Sigmoid colon (tissue), 7 donors: ENCODE measurements at places on chromosomes 5 and 9.

GRCh38 chr5:54807421-54807820, 178.0 kb downstream of the ESM1 start:
- DNase-seq, result no peak

DNA sequence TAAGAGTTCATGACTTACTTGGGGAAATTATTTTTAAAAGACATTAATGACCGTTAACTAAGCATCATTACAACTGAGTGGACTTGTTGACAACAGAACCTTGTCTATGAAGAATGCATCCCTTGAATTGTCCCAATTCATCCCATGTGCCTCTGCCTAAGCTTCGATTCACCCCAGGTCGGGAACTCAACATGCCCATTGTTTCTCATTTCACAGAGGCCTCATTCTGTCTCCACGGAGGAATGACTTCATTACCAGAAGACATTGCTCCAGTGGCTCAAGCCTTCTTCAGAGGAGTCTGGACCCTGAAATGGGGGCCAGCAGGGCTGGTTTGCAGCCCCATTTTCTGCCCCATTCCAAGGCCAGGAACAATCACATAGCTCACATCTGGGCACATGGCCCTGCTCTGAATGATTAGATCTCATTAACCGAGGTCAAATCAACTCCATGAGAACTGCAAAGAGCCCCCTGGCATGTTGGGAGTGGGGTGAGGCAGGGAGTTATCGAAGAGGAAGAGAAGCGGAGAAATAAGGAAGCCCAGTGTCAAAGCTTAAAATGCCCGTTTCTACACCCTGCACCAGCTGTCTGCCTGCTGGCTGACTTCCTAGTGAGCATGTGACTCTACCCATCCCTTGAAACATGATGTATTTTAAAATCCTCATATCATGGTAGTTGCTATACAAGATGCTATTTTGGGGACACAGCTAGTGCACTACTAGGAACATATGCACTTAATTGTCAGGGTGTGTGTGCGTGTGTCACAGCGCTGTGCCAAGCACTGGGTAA, 137.3 kb downstream of the LHFPL2 start:
- DNase-seq, result peak; percentile 75

GRCh38 chr5:133475986-133476385, 136.4 kb downstream of the FSTL4 start:
- DNase-seq, result no peak

GRCh38 chr9:112795921-112796320, 45.4 kb downstream of the SNX30 start:
- no peak for DNase-seq

- no peak for DNase-seq
Measured at GRCh38 chr5:62138607-62139006, 167.4 kb upstream of the KIF2A start.

GRCh38 chr9:37407468-37407867, 15.0 kb upstream of the GRHPR start:
- no peak for DNase-seq

DNA sequence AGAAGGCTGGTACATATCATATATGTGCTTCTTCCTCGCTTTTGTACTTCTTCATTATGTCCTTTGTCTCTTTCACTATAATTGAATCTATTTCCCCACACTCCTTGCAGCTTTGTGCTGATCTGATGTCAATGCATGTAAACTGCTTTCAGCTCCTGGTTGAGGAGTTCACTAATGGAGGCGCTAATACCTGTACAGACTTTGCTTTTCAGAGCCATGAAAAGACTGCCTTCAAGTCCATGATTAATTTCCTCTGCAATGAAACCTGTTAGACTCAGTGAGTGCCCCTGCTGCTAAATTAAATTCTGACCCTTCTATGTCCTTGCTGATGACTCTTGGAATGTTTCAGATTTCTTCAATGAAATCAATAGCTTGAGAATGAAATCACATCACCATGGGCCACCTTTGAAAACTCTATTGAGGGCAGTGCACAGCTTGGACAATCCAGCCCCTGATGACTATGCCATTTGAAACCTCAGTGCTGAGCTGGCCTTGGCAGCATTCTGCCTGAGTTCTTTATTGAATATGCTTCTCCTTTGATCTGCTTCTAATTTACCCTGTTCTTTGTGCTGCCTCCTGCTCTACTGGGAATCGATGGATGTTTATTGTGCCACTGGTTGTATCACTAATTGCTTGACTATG, 358.2 kb upstream of the DMAC1 start:
- no peak for DNase-seq

DNA sequence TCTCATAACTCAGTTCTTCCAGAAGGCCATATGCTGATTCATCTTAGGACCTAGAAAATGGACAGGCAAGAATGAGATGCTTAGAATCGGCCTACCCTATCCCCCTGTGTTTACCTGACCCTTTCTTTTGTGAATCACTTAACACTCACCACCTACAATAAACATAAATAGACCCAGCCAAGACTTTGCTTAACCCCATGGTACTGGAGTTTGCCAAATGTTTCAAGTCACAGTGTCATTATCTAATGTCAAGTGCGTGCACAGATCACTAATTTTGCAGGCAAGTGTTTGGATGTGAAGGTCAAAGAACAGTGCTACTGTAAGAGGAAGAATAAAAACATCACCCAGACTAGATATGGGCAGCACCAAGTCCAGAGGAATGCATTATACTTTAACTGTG, 77.5 kb downstream of the GLIS3 start:
- no peak for DNase-seq

DNA sequence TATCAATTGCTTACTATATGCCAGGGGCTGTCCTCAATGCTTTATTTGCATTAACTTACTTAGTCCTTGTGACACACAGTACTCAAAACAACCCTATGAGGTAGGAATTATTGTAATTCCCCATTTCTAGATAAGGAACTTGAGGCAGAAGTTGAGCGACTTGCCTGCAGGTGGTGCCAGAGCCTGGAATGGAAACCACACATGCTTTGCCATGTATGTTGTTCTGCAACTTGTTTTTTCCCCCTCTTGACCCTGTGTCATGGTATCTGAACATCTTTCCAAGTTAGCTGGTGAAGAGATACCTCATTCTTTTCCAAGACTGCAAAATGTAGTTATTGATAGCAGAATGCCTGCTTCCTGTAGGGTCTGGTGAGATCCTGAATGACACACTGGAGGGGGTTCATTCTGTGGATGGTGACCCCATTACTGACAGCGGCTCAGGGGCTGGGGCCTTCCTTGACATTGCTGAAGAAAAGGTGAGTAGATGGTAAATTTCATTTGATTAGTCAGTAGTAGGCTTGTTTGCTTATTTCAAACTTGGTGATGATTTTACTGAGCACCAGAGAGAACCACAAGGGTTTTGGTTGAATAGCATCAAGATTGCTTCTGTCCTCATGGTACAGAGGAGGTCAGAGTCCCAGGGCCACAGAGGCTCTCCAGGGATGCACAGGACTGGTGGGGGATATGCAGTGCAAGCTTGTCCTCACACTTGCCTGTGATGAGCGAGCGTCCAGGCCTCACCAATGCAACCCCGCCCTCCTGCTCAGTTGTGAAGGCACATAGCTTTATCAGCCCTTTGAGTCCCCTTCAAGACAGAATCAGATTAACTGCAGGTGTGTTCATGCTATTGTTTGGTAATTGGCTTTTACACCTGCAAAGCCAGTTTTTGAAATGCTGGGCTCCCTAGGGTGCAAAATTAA, 57.0 kb downstream of the COL15A1 start:
- DNase-seq, result no peak

DNA sequence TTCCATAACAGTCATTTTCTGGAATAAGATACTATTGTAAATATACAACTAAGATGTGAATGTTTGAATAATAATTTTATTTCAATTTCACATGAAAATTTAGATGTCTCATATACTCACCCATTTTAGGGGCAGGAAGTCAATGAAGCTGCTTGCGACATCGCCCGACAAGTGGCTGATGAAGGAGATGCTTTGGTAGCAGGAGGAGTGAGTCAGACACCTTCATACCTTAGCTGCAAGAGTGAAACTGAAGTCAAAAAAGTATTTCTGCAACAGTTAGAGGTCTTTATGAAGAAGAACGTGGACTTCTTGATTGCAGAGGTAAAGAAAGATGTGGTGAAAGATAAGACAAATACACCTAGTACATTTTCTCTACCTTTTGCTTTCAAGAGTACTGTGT, 8.6 kb downstream of the BHMT start:
- DNase-seq, result no peak

DNA sequence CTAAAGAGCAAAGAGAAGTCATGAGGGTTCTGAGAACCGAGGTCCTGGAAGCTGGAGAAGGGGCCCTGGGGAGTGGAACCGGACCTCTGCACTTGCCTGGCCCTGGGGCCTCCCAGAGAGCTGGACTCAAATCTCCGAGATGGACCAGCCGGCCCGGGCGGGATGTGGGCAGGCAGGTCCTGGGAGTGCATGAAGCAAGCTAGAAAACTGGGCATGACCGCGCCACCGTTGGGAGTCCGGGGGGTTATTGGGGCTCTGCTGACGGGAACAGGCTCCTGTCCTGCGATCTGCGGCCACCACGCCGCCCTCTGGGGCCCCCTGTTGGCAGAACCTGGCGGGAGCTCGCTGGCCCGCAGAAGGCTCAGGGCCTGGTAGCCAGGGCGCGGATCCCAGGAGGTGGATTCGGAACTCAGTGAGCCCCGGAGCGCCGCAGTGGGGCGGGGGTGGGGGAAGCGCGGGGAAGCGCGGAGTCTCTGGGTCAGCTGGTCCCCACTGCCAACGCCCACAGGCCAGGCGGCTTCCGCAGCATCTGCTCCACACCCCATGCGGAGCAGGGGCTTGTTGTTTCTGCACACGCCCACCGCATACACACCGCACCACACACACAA, 150.6 kb downstream of the ERCC6L2 start:
- no peak for DNase-seq

DNA sequence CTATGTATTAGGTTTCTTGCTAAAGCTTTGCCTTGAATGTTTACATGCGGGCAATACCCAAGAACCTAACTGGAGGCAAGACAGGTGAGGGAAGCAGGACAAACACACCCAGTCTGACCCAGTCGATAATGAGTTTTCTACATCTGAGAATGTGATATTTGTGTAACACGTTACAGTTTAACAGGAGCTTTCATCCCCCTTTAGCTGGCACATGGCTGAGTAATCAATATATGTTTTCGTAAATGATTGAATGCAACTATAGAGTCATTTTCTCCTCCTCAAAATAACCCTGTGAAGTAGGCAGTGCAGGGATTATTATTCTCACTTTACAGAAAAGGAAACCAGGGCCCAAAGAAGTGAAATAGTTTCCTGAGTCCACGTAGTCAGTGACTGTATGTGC, 84.7 kb upstream of the HTR4 start:
- DNase-seq, result no peak

- no peak for DNase-seq
Measured at GRCh38 chr5:1720396-1721110, 79.1 kb downstream of the MRPL36 start.

- DNase-seq, result no peak
Measured at GRCh38 chr9:90420211-90420610, 222.4 kb downstream of the DIRAS2 start.

- DNase-seq, result no peak
Measured at GRCh38 chr5:122755783-122756182, 19.1 kb upstream of the SNX2 start.

GRCh38 chr5:749101-749670, 35.3 kb downstream of the ZDHHC11B start:
- DNase-seq, result no peak

GRCh38 chr9:99345451-99345850, 123.4 kb downstream of the SEC61B start:
- no peak for DNase-seq

DNA sequence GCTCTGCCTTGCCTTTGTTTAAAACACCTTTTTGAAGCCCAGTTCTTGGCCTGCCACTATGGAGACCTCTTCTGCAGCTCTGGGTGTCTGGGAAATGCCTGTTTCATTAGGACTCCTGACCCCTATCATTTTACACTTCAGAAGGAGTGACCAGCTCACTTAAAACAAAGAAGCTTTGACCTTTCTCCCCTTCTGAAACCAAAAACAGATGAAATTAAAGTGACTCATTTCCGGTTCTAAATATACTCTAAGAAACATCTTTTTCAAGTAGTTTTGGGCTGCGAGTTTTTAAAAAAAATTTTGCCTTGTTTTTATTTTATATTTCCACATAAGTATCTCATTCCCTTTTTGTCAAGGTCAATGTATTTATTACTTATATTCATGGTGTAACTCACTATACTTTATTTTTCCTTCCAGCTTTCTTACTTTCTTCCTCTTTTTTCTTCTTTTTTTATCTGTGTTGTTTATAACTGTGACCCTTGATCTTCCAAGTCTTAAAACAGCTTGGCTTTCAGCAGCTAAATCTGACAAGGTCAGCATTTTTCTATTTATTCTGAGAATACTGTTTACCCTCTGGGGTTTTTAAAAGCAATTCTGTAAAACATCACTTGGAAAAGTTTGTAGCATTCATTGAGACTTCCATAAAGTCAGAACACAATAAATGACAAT, 672.9 kb downstream of the NR2F1-AS1 start:
- DNase-seq, result no peak

DNA sequence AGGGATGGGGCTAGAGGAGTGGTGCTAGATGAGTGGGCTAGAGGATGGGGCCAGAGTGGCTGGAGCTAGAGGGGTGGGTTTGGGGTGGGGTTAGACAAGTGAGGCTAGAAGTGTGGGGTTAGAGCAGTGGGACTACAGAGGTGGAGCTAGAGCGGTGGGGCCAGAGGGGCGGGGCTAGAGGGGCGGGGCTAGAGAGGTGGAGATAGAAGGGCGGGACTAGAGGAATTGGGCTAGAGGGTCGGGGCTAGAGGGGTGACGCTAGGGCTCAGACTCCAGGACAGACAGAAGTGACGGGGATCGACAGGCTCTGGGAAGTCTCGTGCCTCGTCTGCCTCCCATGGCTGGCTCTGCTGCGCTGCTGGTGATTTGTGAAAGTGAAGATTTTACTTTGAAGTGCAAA, 31.0 kb upstream of the TENT4A start:
- DNase-seq, result no peak

GRCh38 chr5:134902071-134902801, 2.7 kb upstream of the PCBD2 start:
- DNase-seq, result no peak

- no peak for DNase-seq
Measured at GRCh38 chr9:130117376-130117775, 54.8 kb upstream of the NCS1 start.

DNA sequence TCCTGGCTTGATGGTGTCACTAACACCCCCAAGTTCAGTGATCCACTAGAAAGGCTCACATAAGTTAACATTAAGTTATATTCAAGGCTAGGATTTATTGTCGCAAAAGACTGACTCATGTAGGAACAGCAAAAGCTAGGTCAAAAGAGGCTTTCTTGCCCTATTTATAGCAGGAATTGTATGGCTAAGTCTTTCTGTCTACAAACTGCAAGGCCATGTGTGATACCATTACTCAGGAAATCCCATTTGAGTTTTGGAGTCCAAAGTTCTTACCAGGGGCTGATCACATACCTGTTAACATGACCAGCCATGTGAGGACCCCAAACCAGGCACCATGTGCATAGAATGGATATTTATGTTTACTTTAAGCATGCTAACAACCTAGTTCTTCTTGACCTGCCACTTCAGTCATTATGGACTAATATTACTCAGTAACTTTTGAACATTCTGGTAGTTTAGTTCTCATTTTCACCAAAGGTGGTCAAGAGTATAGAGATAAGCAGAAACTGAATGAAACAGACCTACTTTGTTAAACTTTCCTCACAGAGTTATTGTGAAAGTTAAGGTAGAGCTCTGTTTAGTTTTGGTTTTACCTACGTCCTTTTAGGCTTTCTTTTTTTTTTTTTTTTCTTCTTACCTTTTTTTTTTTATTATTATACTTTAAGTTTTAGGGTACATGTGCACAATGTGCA, 281.1 kb downstream of the FER start:
- no peak for DNase-seq
